ENCODE measurements at places on chromosomes 2 and 18.
A peak's percentile ranks its signal among the peaks of the same experiment; 100 is the strongest.

DNA sequence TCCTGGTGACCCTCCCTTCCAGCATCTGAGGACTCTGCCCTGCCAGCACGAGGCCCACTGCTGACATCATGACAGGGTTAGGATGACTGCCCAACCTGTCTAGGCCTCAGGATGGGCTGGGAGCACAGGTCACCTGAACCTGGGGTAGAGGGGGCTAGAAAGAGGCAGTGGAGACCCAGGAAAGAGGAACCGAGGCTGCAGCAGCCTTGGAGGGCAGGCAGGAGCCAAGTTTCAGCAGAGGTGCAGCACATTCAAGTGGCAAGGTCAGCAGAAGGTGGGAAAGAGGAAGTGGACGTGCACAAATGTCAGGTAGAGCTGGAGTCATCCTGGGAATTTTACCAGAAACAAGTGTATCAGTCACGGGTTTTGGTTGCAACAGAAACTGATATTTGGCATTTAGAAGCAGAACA lies 13.6 kb upstream of the RAB10 start:
- DNase-seq: no peak

- DNase-seq: no peak
These were observed 123.9 kb upstream of the B3GNT2 start for GRCh38 chr2:62071760-62072680.

DNA sequence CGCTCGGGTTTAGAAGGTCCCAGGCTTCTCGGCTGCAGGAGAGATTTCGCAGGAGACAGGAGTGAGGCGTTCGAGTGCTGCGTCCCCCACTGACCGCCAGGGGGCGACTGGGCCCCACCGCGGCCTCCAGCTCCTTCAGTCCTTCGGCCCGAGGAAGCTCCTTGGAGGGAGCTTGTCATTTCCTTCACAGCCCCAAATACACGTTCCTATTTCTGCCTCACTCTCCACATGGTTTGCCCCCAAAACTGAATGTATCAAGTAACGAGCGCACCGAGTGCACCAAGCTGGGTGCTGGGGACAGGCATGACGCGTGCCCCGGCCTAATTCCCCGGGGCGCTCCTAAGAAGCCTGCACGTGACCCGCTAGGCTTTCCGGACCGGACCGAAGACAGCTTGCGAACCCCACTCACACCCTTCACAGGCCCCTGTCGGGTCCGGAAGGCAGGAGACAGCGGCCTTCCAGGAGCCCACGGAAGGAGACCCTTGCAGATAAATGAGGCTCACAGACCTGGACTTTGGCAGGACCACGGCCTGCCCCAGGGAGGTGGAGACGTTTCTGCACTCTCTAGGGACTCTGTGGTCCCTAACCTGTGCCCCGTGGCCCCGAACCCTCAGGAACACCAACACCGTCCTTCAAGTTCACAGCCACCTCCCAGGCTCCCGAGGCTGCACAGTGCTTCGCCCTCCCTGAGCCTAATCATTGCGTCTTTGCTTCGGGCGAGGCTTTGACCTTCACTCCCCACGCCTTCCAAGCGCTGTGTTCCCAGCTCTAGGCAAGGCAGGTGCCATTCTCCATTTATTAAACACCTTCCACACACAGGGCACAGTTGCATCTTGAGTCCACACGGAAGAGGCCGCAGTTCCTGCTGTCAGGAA lies 13.0 kb upstream of the FAHD2A start:
- DNase-seq: peak; percentile 47

DNA sequence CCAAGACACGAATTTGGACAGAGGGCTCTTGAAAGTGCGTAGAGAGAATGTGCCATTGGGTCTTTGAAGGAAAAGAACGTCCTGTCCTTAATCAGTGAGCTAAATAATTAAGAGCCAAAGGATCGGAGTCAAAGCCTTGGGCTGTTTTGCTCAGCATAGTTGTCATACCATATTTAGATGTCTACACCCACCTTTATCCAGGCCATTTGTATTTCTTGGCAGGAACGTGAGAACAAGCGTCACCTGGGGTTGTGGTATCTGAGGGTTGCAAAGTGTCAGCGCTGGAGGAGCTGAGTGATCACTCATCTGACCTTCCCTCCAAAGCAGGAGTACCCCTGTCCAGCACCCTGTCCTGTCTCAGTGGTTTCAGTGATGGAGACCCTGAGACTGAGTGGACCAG lies 4.5 kb downstream of the LPIN1 start:
- DNase-seq: no peak

DNA sequence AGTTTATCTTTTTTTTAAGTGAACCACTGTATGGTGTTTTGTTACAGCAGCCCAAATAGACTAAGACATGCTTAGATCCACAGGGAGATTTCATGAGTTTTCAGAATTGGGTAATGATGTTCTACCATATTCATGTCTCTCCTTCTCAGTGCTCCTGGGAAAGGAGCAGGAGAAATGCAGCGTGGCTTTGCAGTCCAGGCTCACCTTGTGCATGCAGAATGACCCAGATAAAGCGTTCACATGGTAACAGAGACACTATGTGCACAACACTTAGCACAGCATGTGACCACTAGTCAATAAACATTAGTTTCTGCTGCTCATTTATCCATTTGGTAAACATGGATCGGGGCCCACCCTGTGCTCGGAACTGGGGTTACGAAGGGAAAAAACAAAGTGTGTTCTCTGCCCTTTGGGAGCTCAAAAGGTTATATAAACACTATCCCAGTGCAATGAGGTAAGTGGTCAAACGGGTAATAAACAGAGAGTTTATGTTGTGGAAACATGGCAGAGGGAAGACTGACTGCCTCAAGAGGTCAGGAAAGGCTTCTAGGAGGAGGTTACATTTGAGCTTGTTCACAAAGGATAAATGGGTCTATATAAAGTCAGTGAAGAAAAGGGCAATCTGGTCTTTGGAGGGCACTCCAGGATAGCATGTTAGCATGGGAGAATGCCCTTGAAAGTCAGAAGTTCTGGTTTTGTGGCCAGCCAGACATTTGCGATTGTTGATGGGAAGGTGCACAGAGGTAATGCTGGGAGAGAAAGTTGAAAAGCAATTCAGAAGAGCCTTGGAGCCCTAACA lies 299.2 kb downstream of the TDRD15 start:
- no peak for DNase-seq

GRCh38 chr2:8682719-8683667 lies 1.1 kb downstream of the ID2 start:
- peak; percentile 61 for DNase-seq

- no peak for DNase-seq
These were observed 99.6 kb downstream of the KCNF1 start for GRCh38 chr2:11011359-11011758.

- no peak for DNase-seq
These were observed 222.1 kb upstream of the SMAD2 start for GRCh38 chr18:48152549-48152948.

DNA sequence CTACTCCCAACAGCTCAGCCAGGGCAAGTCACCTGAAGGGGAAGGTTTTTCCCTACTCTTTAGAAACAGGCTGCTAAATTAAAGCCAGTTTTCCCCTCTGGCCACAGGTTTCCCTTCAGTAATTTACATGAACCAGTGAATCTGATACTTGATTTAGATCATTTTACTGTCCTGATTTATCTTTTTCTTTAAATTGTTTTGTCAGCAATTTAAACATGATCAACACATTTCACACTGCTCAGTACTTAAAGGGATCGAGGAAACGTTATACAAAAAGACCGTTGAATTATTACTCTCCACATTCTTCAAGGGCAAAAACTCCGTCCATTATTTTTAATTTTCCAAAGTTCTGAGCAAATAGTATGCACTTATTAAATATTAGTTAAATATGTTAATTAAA lies 1165.7 kb upstream of the GYPC start:
- no peak for DNase-seq

- no peak for DNase-seq
These were observed 31.1 kb downstream of the GREB1 start for GRCh38 chr2:11564816-11565567.

GRCh38 chr18:5197032-5197434 lies at the start of gene AKAIN1:
Gene AKAIN1 (minus strand): TSS chr18:5197257. CDS start chr18:5197053, 204 bp downstream.
- peak; percentile 47 for DNase-seq

- no peak for DNase-seq
These were observed 85.4 kb upstream of the ALPP start for GRCh38 chr2:232293191-232293590.

GRCh38 chr18:8844721-8845148 lies 139.4 kb downstream of the MTCL1 start:
- peak; percentile 79 for DNase-seq

- DNase-seq: no peak
These were observed 58.7 kb downstream of the SLC25A12 start for GRCh38 chr2:171835386-171835785.

- no peak for DNase-seq
These were observed 31.5 kb downstream of the LYPD1 start for GRCh38 chr2:132638313-132639040.

DNA sequence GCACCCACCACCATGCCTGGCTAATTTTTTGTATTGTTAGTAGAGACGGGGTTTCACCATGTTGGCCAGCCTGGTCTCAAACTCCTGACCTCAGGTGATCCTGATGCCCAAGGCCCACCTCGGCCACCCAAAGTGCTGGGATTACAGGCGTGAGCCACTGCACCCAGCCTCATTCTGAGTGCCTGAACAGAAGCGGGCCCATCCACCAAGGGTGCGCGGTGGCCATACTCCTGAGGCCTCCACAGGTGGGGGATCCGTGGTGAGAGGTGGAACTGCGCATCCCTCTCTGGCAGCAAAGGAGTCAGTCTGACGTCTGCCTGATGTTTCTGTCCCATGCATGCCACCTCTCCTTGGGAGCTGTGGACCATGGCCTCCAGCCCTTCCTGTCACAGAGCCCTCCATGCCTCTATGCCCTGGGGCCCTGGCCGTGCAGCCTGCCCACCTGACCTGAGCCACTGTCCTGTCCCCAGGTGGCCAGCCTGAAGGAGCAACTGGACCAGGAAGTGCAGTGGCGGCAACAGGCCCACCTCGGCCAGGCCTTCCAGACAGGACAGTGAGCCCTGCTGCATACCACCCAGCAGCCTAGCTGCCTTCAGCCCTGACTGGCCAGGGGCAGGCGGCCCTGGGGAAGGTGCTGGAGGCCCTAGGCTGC lies 7.6 kb upstream of the SNED1 start:
- no peak for DNase-seq

DNA sequence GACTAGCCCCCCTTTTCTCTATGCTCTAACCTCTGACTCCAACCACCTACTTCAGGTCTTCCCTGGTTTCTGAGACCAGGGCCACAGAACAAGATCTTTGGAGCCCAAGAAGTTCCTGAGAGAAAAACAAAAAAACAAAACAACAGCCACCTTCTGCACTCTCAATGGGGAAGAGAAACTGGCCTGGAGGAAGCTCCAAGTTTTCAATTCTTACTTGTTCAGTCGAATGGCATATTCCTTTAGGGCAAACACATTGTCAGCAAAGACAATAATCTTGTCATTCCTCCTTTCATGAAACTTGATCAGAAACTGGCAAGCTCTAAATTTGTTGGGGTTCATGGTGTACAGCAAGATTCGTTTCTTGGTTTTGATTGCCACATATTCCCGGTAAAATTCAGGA lies 15.0 kb downstream of the ERCC3 start:
- no peak for DNase-seq

DNA sequence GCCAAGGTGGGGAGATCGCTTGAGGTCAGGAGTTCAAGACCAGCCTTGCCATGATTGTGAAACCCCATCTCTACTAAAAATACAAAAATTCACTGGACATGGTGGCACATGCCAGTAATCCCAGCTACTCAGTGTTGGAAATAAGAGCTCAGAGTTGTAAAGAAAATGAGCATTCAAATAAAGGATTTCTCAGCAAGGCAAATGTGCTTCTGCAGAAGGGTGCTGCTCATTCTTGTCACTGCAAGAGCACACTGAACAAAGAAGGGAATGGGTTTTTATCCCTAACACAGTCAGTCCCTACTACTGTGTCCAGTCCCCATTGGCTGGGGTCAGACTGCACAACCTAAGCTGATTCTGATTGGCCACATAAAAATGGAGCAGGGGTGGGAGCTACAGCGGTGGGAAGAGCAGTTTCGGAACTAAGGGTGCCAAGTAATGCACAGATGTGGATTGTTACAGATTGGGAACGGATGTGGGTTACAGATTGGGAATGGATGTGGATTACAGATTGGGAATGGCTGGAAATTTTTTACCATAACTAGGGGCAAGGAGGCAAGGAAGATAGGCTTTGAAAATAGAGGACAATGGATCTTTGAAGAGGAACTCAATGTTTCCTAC lies 31.1 kb upstream of the TRAPPC8 start:
- no peak for DNase-seq

DNA sequence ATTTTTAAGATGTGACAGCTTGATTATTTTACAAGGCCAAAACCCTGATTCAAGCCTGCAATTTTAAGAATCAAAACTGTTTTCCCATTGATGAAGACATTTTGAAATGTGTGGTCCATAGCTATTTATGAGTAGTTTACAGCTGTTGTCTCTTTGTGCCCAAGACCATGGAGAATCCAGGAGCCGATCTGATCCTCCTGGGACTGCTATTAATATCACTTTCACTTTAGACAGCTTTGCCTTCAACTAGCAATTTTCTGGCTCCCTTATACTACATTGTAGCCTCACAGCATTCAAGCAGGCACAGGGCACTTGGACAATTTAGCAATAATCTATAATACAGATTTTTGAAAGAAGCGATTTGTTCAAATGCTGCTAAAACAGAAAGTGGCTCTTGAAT lies 172.9 kb downstream of the SLC8A1 start:
- DNase-seq: peak; percentile 74

GRCh38 chr2:152925547-152926448 lies 207.4 kb downstream of the ARL6IP6 start:
- DNase-seq: peak; percentile 80

- peak; percentile 4 for DNase-seq
These were observed 150.9 kb upstream of the KCNH7 start for GRCh38 chr2:162989507-162989906.

GRCh38 chr18:71995904-71996465 lies 548.2 kb downstream of the CBLN2 start:
- DNase-seq: peak; percentile 23

DNA sequence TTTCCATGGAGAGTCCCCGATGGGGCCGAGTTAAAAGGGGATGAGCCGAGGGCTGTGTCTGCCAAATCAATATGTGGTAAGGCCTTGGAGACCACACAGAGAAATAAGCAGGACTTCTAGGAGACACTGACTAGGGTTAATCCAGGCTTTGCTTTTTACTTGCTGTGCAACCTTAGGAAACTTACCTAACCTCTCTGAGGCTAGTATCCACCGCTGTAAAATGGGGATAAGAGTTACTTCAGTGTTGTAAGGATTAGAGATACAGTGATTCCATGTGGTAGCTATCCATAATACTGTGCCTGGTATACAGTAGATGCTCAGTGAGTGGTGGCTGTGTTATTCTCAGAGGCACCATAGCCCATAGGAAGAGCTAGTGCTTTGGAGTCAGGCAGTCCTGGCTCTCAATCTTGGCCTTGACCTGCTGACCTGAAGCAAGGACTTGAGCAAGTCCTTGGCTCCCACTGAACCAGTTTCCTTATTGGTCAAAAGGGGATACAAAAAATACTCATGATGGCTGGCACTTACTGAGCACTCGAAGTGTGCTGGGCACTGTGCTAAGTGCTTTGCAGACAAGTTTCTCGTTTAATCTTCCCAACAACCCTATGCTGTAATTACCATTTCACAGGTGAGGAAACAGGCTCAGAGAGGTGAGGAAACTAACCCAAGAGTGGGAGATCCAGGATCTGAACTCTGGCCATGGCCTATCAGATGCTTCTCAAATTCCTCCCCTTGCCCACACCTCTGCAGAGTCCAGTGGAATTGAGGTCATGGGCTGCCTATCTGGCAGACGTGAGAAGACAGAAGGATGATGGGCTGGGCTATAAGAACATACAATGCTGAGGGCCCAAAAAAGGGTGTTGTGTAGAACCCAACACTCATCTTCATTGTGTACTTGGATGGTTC lies 12.0 kb upstream of the DES start:
- DNase-seq: no peak

All from ACHN (cell line).